ENCODE measurements at places on chromosomes 3 and 15. TPM values are rescaled to one million over a fixed set of nuclear protein-coding genes. Genes with fewer than 3 reads are reported as not detected.

SERINC4 gene
- total RNA-seq: 3.8 TPM

GCSAM gene
- total RNA-seq: 0.99 TPM

ARGFX gene
- not detected for total RNA-seq

NRROS gene
- 4.5 TPM for total RNA-seq

TMCO5A gene
- total RNA-seq: not detected

CD200 gene
- total RNA-seq: 35.0 TPM

ZBTB47 gene
- 22.9 TPM for total RNA-seq

GRAMD2A gene
- total RNA-seq: 0.66 TPM

TF gene
- total RNA-seq: 1,294 TPM

WDR93 gene
- total RNA-seq: 0.66 TPM

SPTBN5 gene
- total RNA-seq: 7.1 TPM

PRTG gene
- 34.4 TPM for total RNA-seq

TLR9 gene
- not detected for total RNA-seq

CFAP20DC gene
- 9.5 TPM for total RNA-seq

PLA1A gene
- total RNA-seq: 1.3 TPM
